ENCODE measurements at places on chromosomes 13 and 19. TPM values are rescaled to one million over a fixed set of nuclear protein-coding genes. Genes with fewer than 3 reads are reported as not detected.

Gene ZSCAN4
- polyA plus RNA-seq = 0.76 TPM

GRCh38 chr19:54158812-54159351 is 639 bp downstream of the LENG1 start:
- DNase-seq = no peak

Gene KHSRP
- polyA plus RNA-seq = 49.1 TPM

Gene ZNF611
- 4.1 TPM for polyA plus RNA-seq
